Dermis blood vessel endothelial cell (primary cell): ENCODE measurements at places on chromosomes 6 and 20. TPM values are rescaled to one million over a fixed set of nuclear protein-coding genes. Genes with fewer than 3 reads are reported as not detected.

The COMMD7 gene
- total RNA-seq = 24.4 and 28.1 TPM in 2 replicates

The DSP gene
- total RNA-seq = 53.1 and 95.4 TPM in 2 replicates

The RAB32 gene
- total RNA-seq = 67.7 and 111 TPM in 2 replicates

The HRH3 gene
- total RNA-seq = not detected in 2 replicates

The CABLES2 gene
- 0.85 and 1.9 TPM in 2 replicates for total RNA-seq
